ENCODE measurements at places on chromosomes 5 and 9.

- DNase-seq: peak; percentile 63
Observed at GRCh38 chr5:58666598-58667581, 84.0 kb downstream of the RAB3C start.

- peak; percentile 18 for DNase-seq
Observed at GRCh38 chr5:140041492-140042392, 1.4 kb downstream of the NRG2 start.

- DNase-seq: no peak
Observed at GRCh38 chr5:180474569-180474968, 19.6 kb upstream of the CNOT6 start.

GRCh38 chr5:38546691-38547146 lies 9.7 kb downstream of the LIFR start:
- no peak for DNase-seq

GRCh38 chr5:5381310-5381913 lies 41.1 kb upstream of the ICE1 start:
- DNase-seq: peak; percentile 14

- no peak for DNase-seq
Observed at GRCh38 chr9:93860694-93861658, 94.2 kb downstream of the BARX1 start.

- DNase-seq: no peak
Observed at GRCh38 chr5:58965677-58966414, 383.0 kb downstream of the RAB3C start.

- no peak for DNase-seq
Observed at GRCh38 chr9:20070336-20070735, 281.5 kb upstream of the SLC24A2 start.

- no peak for DNase-seq
Observed at GRCh38 chr5:3741374-3741770, 145.7 kb downstream of the IRX1 start.

- no peak for DNase-seq
Observed at GRCh38 chr5:175784230-175784629, 87.1 kb upstream of the CPLX2 start.

DNA sequence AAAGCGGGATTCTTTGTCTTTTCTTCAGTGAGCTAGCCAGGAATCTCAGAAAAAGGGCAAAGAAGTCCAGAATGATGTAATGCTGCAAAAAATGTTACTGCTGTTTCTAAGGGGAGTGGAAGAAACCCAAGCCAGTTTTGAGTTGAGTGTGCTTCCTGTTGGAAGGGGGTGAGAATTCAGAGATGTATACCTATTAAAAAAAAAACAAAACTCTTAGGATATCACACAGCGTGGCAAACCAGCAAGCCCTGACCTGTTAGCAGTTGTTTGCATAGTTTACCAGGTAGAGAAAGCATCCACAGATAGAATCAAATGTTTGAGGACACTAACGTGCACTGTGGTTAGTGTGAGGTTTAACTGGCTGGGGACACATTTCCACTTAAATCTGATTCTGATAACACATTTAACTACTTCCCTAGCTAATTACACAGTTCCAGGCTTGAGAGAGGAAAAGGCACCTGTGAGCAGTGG lies 11.4 kb downstream of the BASP1 start:
- peak; percentile 74 for DNase-seq

GRCh38 chr5:59158165-59158564 lies 575.3 kb downstream of the RAB3C start:
- no peak for DNase-seq

DNA sequence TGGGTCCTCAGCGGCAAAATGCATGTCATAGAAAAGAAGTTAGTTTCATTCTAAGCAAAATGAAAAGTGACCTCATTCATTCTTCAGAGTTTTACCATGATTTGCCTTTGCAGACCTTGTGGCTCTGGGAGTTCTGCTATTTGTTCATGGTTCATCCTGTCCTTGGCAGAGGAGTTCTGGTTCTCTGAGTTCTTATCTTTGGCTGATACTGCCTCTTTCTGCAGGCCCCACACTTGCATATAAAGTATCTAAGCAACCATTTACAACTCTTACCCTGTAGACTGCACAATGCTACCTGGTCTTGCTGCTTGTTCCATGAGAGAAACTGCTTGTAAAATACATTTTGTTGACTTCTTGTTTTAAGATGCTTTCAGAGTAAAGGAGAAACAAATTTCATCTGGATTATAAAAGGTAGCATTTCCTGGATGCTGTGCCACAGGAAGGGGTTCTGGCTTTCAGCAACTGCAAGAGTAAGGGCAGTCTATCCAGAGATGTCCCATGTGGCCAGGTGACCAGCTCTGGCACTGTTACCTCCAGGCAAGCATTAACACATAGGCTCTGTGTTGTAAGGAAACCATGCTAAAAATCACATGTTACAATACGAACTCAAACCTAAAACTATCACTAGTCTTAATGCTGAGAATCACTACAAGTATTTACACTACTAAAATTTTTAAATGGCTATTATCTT lies 513.2 kb downstream of the SPOCK1 start:
- no peak for DNase-seq

DNA sequence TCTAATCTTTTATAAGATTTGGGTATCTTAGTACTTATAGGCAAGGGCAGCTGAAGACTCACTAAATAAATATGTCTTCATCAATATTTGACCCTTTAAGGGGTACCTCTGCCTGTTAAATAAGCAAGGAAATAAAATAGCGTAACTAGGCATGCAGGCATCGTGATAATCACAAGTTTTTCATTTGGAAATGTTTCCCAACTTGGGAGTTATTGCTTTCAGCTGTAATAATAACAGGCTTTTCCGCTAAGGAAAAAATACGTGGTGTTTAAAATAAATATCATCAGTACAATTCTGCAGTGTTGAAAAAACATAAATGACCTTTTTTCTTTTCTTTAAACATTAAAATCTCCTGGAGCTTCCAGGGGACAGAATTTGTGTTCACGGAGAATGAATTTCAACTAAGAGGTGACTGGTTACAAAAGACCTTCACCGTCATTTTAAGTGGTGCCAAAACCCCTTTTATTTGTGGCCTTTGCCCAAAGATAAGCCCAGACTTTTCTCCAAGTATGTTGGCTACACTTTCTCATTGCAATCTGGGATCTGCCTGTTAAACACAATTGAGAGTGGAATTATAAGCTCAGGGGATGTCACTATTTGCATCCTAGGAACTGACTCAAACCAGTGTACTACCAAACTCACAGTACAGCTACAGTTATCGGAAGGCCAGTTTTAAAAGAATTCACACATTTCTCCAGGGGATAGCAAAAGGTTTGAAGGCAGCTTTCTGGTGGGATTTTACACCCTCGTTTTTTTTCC lies 218.6 kb downstream of the FBXL7 start:
- no peak for DNase-seq

- DNase-seq: no peak
Observed at GRCh38 chr5:14489643-14490042, 91.9 kb upstream of the OTULINL start.

DNA sequence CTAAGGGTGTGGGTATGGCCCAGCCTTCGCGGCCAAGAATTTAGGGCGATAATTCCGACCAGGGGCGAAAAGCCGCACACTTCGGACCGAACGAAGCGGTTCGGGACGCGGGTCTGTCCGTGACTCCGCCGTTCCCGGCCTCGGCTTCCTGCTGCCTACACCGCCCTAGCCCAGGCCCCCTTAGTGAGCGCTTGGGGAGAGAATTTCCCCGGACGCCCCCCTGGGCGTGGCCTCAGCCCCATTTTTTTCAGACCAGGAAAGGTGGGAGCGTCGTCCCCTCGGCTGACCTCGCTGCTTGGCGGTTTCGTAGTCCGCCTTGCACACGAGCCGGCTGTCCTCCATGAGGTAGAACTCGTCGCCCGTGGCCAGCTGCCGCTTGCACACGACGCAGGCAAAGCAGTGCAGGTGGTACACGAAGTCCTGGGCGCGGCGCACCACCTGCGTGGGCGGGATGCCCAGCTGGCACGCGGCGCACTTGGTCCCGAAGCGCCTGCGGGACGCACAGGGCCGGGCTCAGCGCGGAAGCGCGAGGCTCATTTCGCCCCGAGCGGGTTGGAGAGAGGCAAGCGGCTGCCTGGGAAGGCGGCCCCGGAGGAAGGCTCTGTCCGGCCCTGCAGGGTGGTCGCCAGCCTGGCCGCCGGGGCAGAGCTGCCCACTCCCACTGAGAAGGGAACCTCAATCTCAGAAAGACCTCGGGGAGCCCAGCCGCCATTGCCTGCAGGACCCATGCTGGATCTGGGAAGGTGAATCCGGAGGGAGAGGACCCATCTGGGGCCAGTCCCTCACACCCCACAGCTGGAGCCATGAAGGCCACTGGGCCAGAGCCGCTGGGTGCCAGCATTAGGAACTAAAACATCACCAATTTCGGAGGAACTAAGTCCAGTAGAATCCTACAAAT lies 5.3 kb downstream of the LHX3 start:
- DNase-seq: no peak

DNA sequence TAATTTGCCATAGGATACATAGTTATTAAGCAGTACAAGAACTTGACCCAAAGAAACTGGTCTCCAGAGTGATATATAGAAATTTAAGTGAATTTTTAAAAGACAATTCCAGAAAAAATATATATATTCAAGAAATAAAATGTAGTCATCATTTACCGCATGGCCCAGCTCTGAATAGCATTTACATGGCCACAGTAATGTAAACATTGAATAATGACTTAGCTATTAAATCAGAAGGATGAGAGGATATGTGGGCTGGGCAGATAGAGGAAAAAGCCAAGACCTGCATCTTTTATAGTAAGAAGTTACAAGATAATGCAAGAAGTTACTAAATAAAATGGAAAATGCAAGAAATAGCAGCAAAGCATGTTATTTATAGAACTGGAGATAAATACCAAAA lies 405.2 kb upstream of the WWC1 start:
- DNase-seq: peak; percentile 40

DNA sequence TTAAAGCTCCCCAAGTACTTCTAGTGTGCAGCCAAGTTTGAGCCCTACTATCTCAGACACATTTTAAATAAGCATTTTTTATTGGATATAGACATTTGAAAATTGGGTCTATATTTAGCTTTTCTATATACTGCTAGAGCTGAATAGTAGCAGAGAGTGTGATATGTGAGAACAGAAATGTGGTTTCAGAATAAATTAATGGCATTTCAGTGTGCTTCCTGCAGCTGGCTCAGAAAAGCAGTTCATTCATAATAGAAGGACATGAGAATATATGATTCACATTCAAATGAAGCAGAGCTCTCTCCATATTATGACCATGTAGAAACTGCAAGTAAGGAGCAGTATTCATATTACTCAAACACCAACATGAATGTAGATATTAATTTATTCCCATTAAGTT lies 464.0 kb downstream of the PTPRD start:
- no peak for DNase-seq

- DNase-seq: peak; percentile 87
Observed at GRCh38 chr9:108551030-108551841, 304.6 kb downstream of the ACTL7B start.

- DNase-seq: no peak
Observed at GRCh38 chr9:129725795-129726251, 27.0 kb downstream of the PTGES start.

DNA sequence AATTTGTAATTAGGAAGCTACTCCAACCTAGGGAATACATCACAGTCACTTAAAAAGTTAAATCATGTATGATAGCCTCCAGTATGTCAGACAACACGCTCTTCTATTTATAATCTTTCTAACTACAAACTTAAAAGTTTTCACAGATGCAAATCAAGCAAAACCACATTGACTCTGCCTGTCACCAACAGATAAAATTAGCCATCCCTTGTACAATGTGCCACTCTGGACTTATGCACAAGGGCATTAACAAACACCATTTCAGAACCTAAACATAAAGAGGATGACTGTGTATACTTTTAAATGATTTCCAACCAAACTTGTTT lies 14.7 kb downstream of the ERP44 start:
- DNase-seq: no peak

GRCh38 chr9:100167176-100167575 lies 68.1 kb downstream of the INVS start:
- no peak for DNase-seq

GRCh38 chr9:138076650-138077009 lies 199.0 kb downstream of the CACNA1B start:
- DNase-seq: no peak

GRCh38 chr5:19208397-19208796 lies 779.6 kb downstream of the CDH18 start:
- no peak for DNase-seq
